Sigmoid colon (tissue), 7 donors: ENCODE measurements at places on chromosomes 16 and 17. TPM values are rescaled to one million over a fixed set of nuclear protein-coding genes. Genes with fewer than 3 reads are reported as not detected.

DNA sequence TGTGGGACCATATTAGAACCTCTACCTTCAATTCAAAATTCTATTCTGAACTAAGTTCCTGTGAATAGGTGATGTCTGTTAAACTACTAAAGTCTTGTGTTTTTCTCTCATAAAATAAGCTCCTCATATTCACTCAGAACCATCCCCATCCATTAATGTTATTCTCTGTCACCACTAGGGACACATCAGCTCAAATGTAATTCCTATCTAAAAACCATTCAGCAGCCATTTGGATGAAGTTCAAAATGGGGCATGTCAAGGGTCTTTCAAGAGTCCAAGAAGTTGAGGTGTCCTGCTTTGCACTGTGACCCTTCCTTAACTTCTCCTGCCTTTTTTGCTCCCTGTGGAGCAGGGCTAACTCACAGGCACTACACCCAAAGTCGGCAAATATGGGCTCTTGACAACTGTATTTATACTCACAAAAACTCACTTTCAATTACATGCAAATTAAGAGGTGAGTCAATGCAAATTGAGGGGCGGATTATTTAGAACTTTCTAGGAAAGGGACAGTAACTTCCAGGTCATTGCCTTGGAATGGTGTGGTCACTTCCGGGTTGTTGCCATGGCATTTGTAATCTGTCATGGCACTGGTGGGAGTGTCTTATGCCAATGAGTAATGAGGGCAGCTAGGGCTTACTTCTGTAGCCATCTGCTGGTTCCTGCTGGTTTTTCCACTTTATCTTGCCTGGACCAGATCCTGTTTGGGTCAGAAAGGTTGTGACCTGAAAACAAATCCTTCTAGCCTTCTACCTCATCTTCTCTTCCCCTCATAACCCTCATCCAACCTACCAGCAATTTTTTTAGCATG is 128.2 kb upstream of the COX10 start:
- no peak for DNase-seq
- H3K27me3 ChIP-seq, result no peaks in the 10 kb centered on the region
- no peaks in the 10 kb centered on the region for H3K36me3 ChIP-seq
- H3K4me1 ChIP-seq, result no peaks in the 10 kb centered on the region

DNA sequence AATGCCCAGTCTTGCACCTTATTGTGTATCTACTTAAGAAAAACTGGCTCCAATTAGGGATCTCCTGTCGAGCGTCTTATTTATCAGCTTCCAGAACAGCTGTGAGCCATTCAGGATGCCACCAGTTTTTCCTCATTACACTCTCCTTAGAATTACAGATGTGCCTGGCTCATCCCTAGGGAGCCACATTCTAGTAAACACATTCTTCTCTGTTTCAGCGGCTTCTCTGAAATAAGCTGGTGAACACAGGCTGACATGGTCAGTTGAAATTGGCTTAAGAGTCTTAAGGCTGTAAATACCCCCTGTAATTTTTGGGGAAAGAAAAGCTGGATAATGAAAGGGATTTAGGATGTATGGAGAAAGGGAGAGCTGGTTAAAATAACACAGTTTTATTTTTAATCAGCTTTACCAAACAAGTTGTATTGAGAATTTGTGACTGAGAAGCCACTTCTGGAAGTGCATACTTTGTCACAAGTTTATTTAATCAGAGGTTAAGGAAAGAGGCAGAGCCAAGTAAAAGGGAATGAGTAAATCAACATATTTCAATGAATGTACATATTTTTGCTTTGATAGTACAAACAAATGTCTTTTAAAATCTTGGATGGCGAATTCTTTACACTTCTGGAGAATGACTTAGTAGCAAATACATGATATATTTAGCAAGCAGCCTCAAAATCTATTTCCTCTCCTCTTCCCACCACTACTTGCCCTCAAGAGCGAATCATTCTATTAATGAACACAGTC is 562.0 kb upstream of the GOT2 start:
- no peak overlapping the region for H3K27ac ChIP-seq
- H3K4me3 ChIP-seq, result no peak overlapping the region
- no peaks in the 10 kb centered on the region for H3K36me3 ChIP-seq
- H3K27me3 ChIP-seq, result no peaks in the 10 kb centered on the region

GRCh38 chr17:73829676-73830280 is 185.5 kb upstream of the SDK2 start:
- no peak overlapping the region for H3K27ac ChIP-seq
- no peak overlapping the region for H3K4me3 ChIP-seq
- H3K27me3 ChIP-seq, result no peaks in the 10 kb centered on the region
- H3K36me3 ChIP-seq, result no peaks in the 10 kb centered on the region
- H3K4me1 ChIP-seq, result no peaks in the 10 kb centered on the region
- peak; percentile 14 for DNase-seq

DNA sequence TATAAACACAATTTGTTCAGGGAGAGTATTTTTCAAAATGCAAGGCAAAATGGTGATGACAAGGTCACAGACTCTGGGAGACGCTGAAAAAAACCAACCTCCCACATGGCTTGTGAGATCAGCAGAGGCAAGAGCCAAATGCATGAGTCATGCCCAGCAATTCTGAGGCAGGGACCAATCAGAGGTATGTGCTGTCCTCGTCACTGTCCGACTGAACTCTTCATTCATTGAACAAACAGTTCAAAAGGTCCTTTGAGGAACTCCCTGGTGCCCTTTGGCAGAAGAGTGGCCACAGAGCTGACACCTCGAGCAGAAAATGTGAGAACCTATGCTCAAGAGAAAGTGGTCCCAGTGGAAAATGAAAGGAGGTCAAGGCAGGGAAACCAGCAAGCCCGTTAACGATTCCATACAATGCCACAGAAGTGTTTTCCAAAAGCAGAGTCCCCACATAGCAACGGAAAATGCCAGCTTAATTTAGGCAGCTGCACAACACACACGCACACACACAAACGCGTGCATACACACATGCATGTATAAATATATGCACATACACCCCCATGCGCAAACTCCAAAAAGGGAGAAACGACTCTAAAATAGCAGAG is 50.9 kb downstream of the CDH11 start:
- H3K27ac ChIP-seq, result peak overlapping the region; percentile 74
- no peaks in the 10 kb centered on the region for H3K27me3 ChIP-seq
- peak; percentile 80 for DNase-seq
- peaks cover 22% of the 10 kb centered on the region for H3K4me1 ChIP-seq
- peak overlapping the region; percentile 28 for H3K4me3 ChIP-seq

DNA sequence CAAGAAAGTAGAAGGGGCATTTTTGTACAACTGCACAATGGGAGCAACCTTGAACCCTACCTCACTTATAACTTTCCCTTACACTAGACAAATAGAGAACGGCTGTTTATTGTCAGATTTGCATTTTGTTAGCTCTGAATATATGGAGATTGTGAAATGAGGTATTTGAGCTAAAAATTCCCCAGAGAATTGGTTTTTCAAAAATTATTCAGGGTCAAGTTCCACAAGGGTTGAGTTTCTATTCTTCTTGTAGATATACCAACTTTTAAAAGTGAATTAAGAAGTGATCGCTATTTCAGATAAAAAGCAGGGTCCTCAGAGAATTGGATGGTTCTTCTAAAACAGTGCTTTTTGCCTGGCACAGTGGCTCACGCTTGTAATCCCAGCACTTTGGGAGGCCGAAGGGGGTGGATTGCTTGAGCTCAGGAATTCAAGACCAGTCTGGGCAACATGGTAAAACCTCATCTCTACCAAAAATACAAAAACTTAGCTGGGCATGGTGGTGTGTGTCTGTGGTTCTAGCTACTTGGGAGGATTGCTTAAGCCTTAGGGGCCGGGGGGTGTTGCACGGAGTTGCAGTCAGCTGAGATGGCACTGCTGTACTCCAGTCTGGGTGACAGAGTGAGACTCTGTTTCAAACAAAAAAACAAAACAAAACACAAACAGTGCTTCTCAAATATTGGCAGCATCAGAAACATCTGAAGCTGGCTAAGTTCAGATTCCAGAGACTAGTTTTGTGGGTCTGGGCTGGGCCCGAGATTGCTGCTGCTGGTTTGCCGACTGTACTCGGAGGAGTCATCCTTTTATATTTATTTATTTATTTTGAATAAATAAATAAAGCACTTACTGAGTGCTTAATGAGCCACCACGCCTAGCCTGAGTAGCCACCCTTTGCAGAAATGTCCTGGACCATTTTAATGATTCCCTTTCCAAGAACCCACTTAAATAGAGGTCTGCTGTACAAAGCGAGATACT is 50.9 kb downstream of the PECAM1 start:
- no peaks in the 10 kb centered on the region for H3K27me3 ChIP-seq
- no peaks in the 10 kb centered on the region for H3K36me3 ChIP-seq
- DNase-seq, result no peak
- no peak overlapping the region for H3K27ac ChIP-seq
- H3K4me1 ChIP-seq, result no peaks in the 10 kb centered on the region
- H3K4me3 ChIP-seq, result no peak overlapping the region

GRCh38 chr16:57781349-57781740 is 20.9 kb downstream of the KIFC3 start:
- H3K36me3 ChIP-seq, result peaks cover 27% of the 10 kb centered on the region
- H3K27ac ChIP-seq, result no peak overlapping the region
- DNase-seq, result no peak

- peaks cover 86% of the 10 kb centered on the region for H3K36me3 ChIP-seq
- H3K4me3 ChIP-seq, result no peak overlapping the region
- no peaks in the 10 kb centered on the region for H3K4me1 ChIP-seq
- H3K27ac ChIP-seq, result no peak overlapping the region
- DNase-seq, result no peak
These were observed 11.5 kb downstream of the SLC46A1 start for GRCh38 chr17:28394337-28395116.

DNA sequence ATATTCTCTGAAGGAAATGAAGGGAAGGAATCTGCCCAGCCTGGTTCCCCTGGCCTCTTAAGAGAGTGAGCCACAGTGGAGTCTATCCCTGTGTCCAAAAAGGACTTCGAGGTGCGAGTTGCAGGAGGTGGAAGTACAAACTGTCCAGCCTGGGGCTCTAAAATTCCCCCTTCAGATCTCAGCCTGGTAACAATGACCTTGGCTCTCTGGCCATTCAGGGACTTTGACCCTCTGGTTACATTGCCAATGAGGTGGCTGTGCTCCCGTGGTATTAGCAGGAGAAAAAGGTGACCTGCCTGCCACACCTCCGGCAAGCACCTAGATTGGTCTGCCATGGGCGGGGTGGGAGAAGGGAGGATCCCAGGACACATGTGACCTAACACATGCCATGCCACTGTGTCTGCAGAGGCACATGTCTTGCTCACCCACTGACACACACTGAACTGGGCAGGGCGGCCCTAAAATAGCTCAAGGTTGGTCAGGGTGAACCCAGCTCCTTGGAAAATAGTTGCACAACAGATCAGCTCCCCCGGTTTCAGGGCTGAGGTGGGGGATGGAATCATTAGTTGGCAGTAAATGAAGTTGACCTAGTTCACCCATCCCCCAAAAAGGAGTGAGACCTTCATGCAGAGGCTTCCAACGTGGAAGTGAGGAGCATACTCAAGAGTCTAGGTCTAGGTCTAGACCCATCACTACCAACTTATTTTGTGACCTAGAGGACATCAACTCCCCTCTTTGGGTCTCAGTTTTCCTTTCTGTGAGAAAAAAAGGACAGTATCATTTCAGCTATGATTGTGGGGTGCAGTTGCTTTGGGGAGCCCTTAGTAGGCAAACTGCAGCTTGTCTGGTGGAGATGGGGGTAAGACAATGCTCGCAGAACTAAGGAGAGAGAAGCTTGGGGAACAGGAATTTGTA is 2.2 kb downstream of the NR1D1 start:
- peaks cover 41% of the 10 kb centered on the region for H3K36me3 ChIP-seq
- DNase-seq, result peak; percentile 91
- peak overlapping the region; percentile 97 for H3K27ac ChIP-seq
- H3K27me3 ChIP-seq, result no peaks in the 10 kb centered on the region
- H3K4me3 ChIP-seq, result peak overlapping the region; percentile 85

DNA sequence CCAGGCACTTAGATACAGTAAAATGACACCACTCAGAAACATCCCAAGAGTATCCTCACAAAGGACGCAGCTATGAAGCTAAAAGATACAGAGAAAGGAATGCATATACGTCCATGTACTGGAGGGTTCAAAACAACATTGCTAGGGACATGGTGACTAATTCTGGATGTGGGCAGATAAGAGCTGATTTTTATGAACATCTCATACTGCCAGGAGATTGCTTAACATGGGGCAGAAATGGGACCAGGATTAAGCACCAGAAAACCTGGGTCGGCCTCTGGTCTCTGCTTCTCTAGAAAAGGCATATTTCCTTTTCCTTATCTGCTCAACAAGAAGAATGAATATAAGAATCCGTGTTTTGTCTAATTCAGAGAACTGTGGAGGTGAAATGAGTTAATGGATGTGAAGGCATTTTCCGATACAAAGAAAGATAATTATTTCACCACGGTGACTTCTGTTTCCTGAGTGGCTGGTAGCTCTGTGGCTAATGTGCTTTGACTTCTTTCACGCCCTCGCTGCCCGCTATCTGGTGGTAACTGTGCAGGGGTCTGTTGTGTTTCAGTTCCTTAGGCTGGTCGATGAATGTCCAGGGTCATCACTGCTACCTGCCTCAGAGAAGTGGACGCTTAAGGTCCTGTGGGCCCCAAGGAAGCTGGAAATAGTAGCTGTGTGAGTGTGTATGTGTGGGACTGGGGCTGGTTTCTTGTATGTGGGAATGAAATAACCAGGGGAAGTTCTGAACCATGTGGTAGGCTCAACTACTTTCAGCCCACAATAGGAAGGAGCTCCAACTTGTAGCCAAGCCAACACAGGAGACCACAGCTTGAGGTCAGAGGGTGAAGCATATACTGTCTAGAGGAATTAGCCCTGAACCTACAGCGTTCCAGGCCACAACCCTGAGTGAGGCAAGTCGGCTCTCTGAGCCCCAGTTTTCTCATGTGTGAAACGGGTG is 15.8 kb upstream of the CCL5 start:
- H3K36me3 ChIP-seq, result no peaks in the 10 kb centered on the region
- H3K27me3 ChIP-seq, result no peaks in the 10 kb centered on the region
- no peak overlapping the region for H3K4me3 ChIP-seq
- no peak for DNase-seq
- H3K4me1 ChIP-seq, result no peaks in the 10 kb centered on the region
- H3K27ac ChIP-seq, result no peak overlapping the region

DNA sequence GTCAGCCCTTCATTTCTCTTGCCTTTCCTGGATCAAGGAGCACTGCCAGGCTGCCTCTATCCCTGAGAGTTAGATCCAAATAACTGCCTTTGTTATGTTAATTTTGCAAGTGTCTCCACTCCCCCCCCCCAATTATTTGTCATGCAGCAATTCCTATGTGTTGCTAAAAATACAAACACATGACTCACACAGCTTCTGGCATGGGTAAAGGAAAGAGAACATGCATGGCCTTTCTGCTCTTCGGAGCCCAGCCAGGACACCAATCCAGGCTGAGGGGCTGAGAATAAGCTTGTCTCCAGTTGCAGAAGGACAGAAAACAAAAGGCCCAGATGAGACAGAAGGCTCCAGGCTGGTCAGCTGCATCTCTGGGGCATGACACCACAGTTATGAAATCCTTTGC is 148.0 kb upstream of the TNRC6C start:
- DNase-seq, result peak; percentile 88

GRCh38 chr17:29390851-29391631 is 878 bp downstream of the TAOK1 start:
- no peak for DNase-seq
- peaks cover 45% of the 10 kb centered on the region for H3K4me1 ChIP-seq

Gene GCGR
- total RNA-seq, result 1.4 TPM

Gene KRTAP2-3
- not detected for total RNA-seq

Gene ACBD4
- 21.2 TPM for total RNA-seq
